ENCODE measurements at places on chromosomes 2 and 18.
A peak's percentile ranks its signal among the peaks of the same experiment; 100 is the strongest.

DNA sequence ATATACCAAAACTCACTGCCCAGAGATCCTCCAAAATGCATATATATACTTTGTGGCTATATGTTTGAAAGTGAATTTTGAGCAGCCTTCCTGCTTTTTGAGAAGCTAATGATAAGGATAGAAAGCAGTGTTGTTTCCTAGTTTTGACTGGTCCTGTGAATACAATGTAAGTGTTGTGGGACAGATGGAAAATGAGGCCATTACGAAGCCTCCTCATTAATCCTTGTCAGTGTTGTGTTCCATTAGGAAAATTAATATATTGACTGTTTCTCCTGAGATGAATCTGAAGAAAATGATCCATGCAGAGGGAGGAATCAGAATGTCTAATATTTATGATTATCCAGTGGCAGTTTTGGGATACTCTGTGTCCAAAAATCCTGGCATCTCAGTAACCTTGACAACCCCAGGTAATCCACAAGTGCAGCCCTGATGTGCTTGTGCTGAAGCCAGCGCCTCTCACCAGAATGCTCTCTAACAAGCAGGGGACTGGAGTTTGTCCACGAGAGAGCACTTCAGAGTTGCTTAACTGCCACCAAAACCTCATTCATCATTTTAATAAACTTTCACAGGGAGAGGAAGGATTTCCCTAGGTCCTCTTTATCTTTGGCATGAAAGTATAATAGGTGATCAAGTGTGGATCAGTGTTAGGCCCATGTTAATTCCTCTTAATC is 418.6 kb downstream of the CMPK2 start:
- no peak for DNase-seq

- no peak for DNase-seq
Observed at GRCh38 chr18:23400918-23401317, 52.2 kb upstream of the RIOK3 start.

DNA sequence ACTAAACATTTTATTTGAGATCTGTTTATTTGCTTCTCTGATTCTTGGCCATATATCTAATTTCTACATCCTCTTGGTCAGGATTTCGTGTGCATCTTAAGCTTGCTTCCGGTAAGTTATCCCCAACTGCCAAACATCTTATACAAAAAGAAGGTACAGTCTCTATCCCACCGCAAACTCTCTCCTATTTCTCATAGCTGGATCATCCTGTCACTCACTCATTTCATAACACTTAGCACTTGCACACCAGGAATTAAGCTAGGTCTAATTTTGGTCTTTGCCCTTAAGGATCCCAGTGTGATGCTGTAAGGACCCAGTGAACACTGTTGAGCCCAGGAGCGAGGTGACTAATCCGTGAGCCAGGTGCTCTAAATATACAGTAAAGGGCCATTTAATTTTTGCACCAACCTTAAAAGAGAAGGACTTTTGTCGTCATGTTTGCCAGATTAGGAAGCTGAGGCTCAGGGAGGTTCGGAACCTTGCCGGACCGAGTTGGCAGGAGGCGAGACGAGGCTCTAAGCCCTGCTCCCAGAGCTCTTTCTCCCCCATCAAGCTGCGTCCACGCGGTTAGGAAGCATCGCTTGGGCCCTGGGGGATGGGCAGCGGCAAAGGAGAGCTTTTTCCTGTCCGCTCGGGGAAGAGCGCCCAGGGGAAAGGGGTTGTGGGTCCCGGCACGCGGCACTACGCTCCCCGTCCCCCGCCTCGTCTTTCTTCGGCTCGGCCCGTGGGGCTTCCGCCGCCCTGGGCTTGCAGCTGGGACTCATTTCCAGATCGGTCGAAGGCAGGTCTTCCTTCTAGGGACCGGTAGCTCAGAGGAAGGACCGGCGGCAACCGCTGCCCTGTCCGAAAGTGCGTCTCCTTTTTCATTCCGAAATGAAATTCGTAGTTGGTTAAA is 4.1 kb upstream of the ITPRIPL1 start:
- DNase-seq, result peak; percentile 18

DNA sequence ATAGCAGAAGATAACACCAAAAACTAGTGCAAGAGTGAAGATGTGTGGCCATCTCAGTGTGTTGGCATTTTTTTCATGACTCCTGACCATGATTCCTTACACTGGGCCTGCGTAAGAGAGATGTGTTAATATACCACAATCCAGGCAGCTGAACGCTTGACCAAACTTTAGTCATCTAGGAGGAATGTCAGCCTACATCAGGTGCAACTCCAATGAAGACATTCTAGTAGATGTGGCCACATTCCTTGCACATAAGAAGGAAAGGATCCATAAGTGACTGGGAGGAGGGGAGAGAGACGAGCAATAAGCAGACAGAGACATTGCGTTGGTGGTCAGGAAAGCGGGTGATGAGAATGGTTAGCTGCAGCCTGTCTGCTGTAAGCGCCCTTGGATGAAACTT is 42.6 kb downstream of the CYRIA start:
- DNase-seq, result peak; percentile 98

DNA sequence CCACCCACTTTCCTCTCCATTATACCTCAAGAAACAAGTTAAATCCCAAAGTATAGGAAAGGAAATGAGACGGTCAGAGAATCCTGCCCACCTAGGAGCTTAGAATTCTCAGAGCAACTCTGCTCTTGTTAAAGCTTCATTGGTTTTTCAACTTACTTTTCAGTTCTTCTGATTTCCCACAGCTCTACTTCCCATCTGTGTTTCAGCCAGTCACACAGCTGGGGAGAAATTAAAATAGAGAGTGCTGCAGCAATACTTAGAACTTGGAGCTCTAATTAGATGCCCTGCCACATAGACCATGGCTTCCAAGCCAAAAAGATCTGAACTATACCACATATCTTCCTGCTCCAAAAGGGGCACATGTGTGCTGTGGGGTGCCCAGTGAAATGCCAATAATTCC is 166.7 kb downstream of the RIT2 start:
- no peak for DNase-seq

DNA sequence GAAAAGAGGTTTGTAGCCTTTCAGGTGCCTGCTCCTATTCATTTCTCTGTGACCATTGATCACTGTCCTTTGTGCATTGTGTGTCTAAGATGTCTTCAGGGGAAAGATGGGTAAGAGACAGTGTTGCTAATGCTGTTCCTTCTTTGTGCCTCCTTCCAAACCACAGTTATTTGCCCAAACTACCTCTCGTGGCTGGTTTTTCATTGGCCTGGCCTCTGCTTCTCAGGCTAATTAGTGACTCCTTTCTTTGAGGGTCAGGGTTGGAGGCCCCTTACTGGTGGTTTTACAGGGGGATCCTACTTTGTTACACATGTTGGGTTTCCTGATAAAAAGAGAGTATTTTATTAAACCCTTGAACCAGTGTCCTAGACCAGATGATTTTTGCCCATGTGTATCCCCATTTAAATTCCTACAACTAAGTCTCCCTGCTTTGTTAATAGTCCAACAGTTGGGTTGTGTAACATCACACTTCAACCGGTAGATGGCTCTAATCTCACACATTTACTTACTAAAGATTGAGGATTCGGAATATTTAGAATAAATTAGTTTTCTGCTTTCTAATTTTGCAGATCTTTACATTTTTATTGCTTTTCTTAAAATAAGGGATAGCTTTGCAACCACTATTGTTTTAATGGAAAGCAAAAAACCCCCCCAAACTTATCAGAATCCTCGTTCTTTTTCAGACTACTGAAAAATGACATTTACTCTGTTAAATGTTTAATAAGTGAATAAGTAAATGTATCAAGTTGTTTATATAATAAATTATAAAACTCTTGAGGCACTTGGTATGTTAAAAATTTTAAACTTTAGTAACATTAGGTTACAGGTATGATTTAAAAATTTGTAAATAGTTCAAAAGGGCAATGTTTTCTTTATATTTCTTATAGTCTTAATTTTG is 2.4 kb downstream of the MARS2 start:
- peak; percentile 57 for DNase-seq

DNA sequence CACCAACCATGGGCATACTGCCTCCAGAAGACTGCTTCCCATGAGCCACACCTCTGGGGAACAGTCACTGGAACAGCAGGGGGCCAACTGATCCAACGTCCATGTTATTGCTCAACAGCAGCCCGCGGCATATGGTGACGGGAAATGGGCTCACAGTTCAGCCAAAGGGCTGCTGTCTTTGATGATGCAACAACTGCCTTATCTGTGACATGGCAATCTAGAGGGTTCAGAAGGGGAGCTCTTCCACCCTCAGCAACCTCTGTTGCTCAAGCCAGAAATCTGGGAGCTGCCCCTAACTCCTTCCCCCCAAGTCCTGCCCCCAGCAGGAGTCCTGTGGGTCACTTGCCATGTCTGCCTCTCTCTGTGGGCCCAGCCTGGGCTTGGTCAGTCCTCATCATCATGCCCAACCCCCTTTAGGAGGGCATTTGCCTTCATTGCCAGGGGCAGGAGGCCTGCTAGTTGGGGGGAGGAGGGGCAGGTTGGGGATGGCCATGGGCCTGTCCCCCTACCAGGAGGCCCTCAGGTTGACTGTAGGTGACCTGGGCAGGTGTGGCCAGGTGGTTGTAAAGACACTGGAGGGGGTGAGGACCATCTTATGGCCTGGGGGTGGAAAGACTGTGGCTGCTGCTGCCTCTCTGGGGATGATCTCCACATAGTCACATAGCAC is 212.9 kb downstream of the CYP26B1 start:
- DNase-seq, result no peak

- DNase-seq, result no peak
Observed at GRCh38 chr18:25167612-25168410, 184.2 kb downstream of the ZNF521 start.

DNA sequence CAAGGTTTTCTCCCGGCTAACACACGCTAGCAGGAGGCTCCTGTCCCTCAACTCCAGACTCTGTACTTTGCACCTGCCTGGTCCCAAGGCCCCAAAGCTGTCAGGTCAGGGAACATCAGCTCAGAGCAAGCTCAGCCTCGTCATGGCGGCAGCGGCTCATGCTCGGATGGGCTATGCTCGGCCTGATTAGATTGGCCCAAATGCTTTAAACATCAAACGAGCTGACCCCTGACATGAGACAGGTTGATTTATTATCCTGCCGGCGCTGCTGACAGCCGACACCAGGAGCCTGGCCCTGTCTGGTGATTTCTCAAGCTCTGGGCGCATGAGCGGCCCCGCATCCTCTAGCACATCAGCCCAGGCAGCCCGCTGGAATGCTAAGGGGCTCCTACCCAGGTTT is 436.4 kb downstream of the EIPR1 start:
- DNase-seq, result no peak

GRCh38 chr2:44218771-44219170 is 50.1 kb downstream of the PPM1B start:
- DNase-seq, result no peak

DNA sequence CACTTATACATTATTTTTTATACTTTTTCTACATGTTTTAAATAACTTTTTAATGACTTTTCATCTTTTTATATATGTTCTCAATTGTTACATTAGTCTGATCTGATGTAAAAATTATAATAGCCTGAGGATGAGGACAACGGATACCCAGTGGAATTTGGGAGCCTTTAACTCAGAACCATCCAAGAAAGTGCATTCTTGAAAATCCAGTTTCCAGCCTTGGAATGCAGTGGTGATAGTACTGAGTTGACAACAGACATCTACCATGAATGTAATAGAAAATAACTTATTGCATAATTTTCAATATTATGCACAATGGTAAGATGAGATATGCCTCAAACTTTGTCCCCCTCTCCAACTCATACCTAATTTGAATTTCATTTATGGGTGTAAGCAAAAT is 120.7 kb upstream of the ZC3H15 start:
- no peak for DNase-seq

DNA sequence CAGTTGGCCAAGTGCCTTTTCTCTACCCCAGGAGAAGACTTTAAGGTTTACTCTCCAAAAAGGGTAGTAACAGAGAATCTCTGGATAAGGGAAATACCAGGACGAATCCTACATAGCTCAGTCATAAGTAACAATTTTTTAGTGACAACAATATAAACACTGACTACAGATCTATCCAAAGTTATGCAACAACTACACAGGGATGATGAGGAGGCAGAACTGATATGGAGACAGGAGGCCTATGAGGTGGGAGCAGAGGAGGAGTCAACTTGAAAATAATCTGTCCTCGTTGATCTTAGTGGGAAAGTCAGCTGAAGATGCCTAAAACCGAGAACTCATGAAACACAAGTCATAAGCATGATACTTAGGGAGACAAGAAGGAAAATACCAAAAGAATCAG is 40.2 kb downstream of the SLC35F5 start:
- DNase-seq, result no peak

DNA sequence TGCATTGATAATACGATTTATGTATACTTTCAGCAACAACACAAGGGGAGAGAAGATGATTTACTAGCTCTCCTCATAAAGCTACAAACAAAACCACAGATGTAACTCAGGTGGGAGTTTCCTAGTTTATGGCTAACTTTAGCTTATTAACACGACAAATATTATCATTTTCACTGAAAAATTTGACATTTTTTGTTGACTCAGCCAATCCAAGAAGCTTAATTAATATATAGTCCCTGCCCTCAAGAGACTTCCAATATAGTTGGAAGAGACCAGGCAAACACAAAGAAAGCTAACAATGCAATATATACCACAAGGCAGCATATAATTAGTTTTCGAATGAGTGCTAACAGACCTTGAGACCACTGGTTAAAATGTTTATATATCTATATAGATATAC is 775 bp downstream of the WDR12 start:
- DNase-seq, result no peak

DNA sequence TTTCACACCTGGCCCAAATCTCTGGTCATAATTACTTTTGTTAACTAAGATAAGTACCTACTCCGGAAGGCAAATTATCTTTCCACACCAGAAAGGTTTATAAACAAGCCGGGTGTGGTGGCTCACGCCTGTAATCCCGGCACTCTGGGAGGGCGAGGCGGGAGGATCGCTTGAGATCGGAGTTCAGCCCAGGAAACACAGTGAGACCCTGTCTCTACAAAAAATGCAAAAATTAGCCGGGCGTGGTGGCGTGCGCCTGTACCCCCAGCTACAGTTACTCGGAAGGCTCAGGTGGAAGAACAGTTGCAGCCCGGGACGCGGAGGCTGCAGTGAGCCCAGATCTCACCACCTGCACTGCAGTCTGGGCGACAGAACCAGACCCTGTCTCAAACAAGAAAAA is 2.1 kb downstream of the PUM2 start:
- no peak for DNase-seq

- DNase-seq, result peak; percentile 89
Observed at GRCh38 chr2:42010743-42011298, 37.0 kb upstream of the PKDCC start.

GRCh38 chr2:42971947-42972736 is 179.8 kb upstream of the HAAO start:
- DNase-seq, result peak; percentile 21

GRCh38 chr2:98586551-98587140 is 21.7 kb downstream of the COA5 start:
- no peak for DNase-seq

GRCh38 chr2:214628091-214628490 is 181.4 kb downstream of the BARD1 start:
- no peak for DNase-seq

DNA sequence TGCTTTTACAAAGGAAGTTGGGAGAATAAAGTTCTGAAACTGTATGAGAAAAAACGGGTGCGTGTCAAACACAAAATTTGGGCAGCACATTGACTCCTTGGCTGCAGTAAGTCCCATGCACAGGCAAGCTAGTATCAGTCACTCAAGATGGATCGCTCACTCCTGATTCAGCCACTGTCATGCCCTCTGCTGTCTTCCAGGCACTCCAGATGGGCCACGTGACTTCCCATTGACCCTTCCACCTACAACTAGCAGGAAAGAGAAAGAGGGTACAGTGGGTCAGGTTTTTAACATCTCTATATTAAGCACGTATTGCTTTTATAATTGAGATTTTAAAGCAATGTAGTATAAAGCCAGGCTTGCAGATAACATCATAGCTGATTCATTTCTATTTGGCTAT is 8.6 kb downstream of the ARHGEF33 start:
- no peak for DNase-seq
